Thoracic aorta (tissue), 2 donors: ENCODE measurements at places on chromosomes 2 and 18. TPM values are rescaled to one million over a fixed set of nuclear protein-coding genes. Genes with fewer than 3 reads are reported as not detected.

The ANKRD30B gene
- not detected for total RNA-seq

The GCG gene
- not detected for total RNA-seq

The WDR75 gene
- total RNA-seq: 58.7 TPM

The ERFE gene
- total RNA-seq: 1.3 TPM

The SPP2 gene
- not detected for total RNA-seq

The SULT6B1 gene
- total RNA-seq: not detected

The MC4R gene
- not detected for total RNA-seq

The GAREM1 gene
- 12.0 TPM for total RNA-seq

The E2F6 gene
- 16.6 TPM for total RNA-seq

The UGT1A5 gene
- total RNA-seq: not detected

The CROCC2 gene
- total RNA-seq: not detected

The KIF1A gene
- total RNA-seq: 0.92 TPM

The MYCN gene
- 0.81 TPM for total RNA-seq

The MC2R gene
- total RNA-seq: not detected

The SUPT7L gene
- total RNA-seq: 30.3 TPM

The AGXT gene
- not detected for total RNA-seq

The TNS1 gene
- 2,296 TPM for total RNA-seq
